ENCODE measurements at places on chromosomes 3 and 15. TPM values are rescaled to one million over a fixed set of nuclear protein-coding genes. Genes with fewer than 3 reads are reported as not detected.
A peak's percentile ranks its signal among the peaks of the same experiment; 100 is the strongest.

- no peak for DNase-seq
These were observed 285.9 kb upstream of the VEPH1 start for GRCh38 chr3:157789162-157789561.

DNA sequence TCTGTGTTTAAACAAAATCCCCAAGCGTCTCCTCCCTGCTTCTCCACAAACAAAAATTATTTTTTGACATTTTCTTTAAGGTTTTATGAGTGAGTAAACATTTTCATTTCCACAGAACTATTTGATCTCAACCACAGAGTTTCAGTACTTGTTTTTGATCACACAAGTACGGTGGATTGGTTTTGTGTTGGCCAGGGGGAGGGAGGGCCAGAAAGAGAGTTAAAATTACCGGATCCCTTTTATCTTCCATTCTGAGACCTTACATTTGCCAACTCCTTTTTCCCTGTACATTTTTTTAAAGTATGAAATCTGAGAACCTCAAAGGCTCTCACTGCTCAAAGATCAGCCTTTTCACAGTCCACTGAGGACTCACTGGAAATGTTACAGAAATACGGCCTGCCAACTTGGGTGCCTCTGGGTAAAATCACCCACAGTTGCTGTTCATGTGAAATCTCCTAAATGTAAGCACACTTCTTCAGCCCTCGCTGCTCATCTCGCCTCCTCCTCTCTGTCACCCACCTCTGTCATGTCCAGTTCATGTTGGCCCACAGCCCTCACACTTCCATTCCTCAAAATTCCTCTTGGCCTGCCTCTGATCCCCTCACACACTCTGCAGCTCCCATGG, 1.7 kb downstream of the HOMER2 start:
- DNase-seq, result no peak

- peak; percentile 88 for DNase-seq
These were observed 32.4 kb downstream of the LEO1 start for GRCh38 chr15:51939216-51939615.

DNA sequence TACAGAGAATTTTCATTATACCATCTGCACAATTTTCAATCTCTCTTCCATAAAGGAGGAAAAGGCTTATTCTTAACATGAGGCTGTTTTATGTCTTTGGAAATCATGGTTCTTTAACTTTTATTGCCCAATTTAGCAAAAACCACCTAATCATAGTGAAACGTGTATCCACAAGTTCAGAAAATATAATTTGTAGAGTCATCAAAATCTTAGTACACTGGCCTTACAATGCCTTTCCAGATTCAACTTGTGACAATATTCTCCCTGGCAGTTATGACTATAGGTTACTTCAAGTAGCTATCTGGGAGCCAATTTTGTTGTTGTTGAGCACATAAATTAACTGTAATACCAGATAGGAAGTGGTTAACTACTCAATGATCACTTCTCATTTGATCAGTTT, 10.9 kb downstream of the BNIP2 start:
- no peak for DNase-seq

- DNase-seq, result no peak
These were observed 78.6 kb downstream of the MLH1 start for GRCh38 chr3:37071921-37072320.

GRCh38 chr15:29568840-29569532, 253.3 kb downstream of the TJP1 start:
- no peak for DNase-seq

Gene FHIT
- 2.0 TPM for total RNA-seq

Gene NANOGP8
- not detected for total RNA-seq

Gene CDCP1
- 0.13 TPM for total RNA-seq

All from dermis microvascular lymphatic vessel endothelial cell (primary cell).